Pancreas (tissue), 10 donors: ENCODE measurements at places on chromosomes 2 and 18. TPM values are rescaled to one million over a fixed set of nuclear protein-coding genes. Genes with fewer than 3 reads are reported as not detected.

DNA sequence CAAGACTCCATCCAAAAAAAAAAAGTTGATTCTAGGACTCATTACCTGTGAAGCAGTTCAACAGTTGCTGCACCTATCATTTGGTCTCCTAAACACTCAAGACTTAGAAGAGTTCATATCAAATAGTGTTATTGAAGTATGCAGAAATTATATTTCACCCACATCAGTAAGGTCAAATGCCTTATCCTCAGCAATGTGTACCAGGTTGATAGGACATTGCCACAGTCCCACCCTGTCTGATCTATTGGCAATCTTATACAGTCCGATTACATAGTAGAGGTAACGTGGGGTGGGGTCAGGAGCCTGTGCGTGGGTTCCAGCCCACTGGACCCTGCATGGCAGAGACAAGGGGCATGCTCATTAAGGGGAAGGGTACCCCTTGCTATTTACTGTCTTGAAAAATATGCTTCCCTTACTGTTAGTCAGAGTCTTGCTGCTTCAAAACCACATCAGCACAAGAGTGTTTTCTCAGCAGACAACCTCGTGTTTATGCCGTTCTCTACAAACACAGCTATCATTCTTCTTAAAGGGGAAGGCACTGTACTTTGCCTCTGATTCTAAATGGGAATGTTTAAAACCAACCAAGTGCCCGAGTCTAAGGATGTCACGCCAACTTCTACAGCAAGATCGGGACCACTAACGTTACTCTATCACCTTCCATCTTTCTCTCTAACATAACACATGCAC is 115.2 kb downstream of the MTCL1 start:
- DNase-seq = no peak

GRCh38 chr18:44741511-44741910 is 60.8 kb downstream of the SETBP1 start:
- DNase-seq = no peak

DNA sequence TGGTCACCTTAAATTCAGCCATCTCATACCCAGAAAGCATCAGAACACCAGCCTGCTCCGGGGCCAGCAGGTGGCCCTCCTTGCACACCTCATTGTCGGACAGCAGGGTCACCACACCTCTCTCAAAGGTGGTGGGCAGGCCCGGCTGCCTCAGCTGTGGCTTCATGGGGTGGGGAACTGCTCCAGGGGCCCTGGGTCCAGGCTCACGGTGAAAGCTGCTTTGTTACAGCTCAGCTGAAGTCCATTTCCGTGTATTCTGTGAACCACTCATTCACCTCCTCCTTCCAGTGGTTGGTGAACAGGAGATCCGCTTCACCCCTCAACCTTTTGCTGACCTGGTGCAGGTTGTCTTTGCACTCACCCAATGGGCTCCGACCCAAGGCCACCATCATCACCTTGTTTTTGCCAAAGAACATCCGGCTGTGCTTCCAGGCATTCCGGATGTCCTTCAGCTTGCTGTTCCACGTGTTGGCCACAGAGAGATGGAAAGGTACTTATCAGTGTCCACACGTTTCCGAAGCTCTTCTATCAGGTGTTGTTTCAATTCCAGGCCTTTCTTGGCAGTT is 78.6 kb upstream of the LDLRAD4 start:
- DNase-seq = no peak

DNA sequence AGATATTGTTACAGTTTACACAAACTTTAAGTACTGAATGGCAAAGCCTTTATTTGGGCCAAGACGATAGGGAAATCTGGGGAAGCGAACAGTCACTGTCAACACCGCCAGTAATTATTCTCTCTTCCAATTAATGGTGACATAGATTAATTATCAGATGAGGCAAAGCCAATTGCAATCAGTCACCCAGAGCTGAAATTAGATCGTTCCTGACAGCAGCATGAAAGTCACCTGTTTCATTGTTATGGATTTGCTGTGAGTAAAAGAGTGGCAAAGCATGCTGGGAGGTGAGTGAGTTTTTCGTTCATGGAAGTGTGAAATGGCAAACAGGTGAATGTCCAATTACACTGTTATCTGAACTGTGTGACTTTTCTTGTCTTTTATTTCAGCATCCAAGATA is 164.8 kb upstream of the KLHL14 start:
- no peak for DNase-seq

- DNase-seq = no peak
These were observed 202.1 kb downstream of the RNF144A start for GRCh38 chr2:7119132-7119835.

GRCh38 chr18:74190086-74190485 is 41.8 kb downstream of the TIMM21 start:
- DNase-seq = no peak

DNA sequence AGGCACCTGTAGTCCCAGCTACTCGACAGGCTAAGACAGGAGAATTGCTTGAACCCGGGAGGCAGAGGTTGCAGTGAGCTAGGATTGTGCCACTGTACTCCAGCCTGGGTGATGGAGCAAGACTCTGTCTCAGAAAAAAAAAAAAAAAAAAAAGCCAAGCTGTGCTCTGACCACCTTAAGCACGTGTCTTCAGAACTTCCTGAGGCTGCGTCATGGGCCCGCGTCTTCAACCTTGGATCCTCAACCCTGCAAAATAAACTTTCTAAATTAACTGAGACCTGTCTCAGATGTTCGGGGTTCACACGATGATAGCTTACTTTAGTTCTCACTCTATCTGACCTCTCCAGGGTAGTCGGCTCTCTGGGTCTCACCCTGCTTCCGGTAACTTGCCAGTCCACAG is 65.8 kb upstream of the CABLES1 start:
- DNase-seq = no peak

- no peak for DNase-seq
These were observed 95.1 kb downstream of the BAZ2B start for GRCh38 chr2:159521272-159521671.

DNA sequence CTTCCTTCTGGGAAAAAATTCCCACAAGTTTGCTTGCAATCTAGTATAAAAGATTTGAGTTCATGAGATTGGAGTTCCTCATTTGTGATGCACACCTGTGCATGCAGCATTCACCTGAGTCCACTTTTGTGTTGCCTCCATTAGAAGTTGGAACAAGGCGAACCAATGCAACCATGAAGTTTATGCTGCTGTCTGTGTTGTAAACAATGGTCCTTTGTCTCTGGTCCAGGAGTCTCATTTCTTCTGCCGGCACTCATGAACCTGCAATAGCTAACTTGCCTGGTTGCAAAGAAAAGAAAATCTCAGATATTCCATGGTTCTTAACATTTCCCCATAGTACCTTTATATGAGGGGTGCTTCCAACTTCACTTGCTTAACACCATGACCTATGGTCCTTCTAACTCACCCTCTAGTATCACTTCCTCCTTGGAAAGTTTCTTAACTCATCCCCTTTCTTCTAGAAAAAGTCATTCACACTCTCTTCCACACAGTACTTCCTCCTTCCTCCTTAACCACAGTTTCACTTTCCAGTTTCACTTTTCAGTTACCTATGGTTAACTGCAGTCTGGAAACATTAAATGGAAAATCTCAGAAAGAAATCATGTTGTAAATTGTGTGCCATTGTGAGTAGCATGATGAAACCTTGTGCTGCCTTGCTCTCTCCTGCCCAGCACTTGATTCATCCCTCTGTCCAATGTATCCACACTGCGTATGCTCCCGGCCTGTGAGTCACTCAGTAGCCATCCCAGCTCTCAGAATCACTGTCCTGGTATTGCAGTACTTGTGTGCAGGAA is 128.8 kb upstream of the TRIB2 start:
- no peak for DNase-seq

DNA sequence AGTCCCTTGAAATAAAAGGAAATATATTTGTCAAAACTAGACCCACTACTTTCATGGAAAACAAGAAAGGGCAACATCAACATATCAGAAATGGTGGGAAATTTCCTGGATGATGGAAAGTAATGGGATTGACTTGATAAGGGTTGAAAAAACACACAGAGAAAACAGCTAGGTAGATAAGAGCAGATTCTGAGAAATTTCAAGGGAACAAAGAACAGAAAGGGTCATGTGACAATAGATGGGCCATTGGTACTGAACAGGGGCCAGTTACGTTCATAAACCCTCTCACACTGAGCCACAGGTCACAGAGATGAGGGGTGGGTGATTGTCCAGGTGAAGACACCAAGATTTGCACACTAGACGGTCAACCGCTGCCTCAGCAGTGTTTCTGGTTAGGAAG is 98.7 kb downstream of the QPCT start:
- no peak for DNase-seq

- DNase-seq = no peak
These were observed 49.6 kb downstream of the SPIRE1 start for GRCh38 chr18:12608301-12608700.

Gene KLF7
- 2.5 TPM for polyA plus RNA-seq

- DNase-seq = no peak
These were observed 51.8 kb upstream of the NPAS2 start for GRCh38 chr2:100767810-100768806.

GRCh38 chr2:85599468-85600234 is 2.8 kb downstream of the TMEM150A start:
- DNase-seq = no peak

DNA sequence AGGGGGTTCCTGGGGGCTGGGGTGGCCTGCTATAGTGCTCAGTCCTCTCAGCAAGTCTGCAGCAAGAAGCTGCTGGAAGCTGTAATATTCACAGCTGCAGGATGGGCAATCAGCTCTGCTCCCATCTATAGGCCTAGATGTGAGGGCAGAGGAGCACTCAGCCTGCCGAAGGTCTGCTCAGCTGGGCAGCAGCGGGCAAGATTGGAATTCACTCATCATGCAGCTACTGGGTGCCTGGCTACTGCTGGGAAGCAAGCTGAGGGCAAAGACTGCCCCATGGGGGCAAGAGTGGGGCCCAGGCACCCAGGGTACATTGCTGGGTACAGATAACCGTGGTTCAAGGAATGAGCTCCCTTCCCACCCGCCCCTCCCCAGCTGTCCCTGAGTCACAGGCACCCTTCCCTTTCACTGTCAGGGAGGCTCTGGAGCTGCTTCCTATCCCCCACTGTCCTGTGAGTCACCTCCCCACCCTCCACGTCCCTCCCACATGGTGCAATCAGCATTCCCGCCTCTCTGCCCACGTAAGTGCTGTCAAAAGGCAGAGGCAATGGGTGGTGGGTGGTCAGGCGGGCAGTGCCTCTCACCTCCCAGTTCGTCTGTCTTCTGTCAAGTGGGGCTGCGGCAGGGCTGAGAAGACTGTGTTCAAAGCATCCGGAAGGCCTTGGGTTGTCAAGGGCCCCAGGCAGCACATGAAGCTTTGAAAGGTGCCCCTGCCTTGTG is 169.2 kb downstream of the TRIM43 start:
- DNase-seq = no peak

GRCh38 chr2:99444222-99444621 is 45.6 kb downstream of the REV1 start:
- no peak for DNase-seq

DNA sequence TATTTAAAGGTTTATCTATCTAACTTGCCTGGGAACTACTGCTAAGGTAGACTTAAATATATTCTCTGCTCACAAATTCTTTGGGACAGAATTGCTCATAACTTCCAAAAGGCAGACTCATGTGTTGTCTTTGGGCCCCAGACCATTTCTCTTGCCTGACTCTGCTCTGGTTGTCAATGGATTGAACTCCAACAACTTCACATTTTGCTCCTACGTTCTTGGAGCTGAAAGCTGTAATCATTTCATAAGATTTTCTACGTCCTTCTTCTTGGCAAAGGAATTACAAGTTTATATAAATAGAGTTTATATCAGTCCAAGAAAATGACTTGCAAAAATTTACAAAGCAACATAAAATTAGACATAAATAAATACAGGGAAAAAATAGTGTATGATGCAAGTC is 32.9 kb upstream of the PPM1B start:
- DNase-seq = no peak

DNA sequence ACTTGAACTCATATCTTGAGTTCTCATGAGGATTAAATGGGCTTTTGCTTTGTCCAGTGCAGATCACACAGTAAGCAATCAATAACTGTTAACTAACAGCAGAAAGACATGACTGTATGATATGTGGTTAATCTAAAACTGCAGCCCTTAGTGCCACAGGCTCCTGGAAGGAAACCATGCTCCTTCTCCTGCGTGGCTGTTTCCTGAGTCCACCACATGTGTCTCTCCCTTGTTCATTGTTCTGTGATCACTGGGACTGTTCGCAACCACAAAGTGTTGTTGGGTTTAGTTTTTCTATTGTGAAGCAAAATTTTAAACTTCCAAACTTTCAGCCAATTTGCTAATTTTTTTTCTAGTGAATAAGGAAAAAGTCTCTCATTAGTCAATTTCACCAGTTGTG is 130.9 kb upstream of the PTPRM start:
- no peak for DNase-seq

DNA sequence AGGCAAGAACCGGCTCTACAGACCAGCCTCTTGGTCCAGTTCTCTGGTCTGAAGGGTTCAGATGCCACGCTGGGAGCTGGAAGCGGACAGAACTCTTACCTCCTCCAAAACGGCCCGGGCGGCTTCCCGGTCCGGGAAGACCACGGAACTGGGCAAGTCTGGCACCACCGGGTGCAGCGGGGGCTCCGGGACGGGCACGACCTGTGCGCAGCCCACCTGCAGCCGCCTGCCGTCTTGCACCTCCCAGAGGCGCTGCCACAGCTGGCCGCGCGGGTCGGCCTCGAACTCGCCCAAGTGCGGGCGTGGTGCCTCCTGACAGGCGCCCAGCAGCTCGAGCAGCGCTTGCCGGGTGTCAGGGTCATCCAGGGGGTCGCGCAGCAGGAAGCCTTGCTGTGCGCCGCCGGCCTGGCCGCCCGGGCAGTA is 773 bp downstream of the CMPK2 start:
- DNase-seq = no peak

Gene ALKAL2
- 93.6 TPM for polyA plus RNA-seq

GRCh38 chr2:21042958-21043743 is 722 bp downstream of the APOB start:
- DNase-seq = peak; percentile 61

Gene DUSP11
- polyA plus RNA-seq = 11.7 TPM

DNA sequence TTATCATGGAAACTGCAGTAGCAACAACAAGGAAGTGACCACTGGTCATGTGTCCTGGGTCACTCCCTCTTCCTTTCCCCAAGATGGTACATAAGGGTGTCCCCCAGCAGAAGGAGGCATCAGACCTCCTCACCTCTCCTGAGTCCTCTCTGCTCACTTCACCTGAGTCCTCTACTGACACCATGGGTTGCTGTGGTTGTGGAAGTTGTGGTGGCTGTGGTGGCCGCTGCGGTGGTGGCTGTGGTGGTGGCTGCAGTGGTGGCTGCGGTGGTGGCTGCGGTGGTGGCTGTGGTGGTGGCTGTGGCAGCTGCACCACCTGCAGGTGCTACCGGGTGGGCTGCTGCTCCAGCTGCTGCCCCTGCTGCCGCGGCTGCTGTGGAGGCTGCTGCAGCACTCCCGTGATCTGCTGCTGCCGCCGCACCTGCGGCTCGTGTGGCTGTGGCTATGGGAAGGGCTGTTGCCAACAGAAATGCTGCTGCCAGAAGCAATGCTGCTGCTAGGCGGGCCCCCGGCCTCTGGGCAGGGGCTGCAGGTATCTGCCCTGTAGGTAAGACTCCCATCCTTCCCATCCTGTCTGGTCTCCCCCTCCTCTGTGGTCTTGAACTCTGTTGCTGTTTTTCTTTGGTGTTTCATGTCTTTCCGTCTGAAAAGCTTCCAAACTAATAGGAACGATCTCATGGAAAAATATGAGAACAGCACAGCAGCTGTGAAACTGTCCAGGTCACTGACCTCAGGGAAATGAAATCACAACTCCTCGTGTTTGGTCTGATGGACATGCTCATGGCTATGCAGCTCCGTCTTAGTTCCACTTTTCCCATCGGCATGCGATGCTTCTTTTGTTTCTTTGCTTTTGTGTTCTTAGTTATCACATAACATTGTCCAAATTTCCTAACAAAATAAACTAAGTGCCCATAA is at the start of gene SCYGR4:
TSS of gene SCYGR4 (plus strand) at position 183 of the 915 bp plus-strand sequence. CDS start at position 183, 0 bp downstream.
- DNase-seq = no peak

Gene DNAJC5G
- polyA plus RNA-seq = not detected

- DNase-seq = no peak
These were observed 80.4 kb downstream of the CTAGE1 start for GRCh38 chr18:22337306-22337705.
